Astrocyte of the hippocampus (primary cell): ENCODE measurements at places on chromosomes 16 and 17.
A peak's percentile ranks its signal among the peaks of the same experiment; 100 is the strongest.

- no peak for DNase-seq
These were observed 99.0 kb downstream of the C16orf78 start for GRCh38 chr16:49472598-49472997.

DNA sequence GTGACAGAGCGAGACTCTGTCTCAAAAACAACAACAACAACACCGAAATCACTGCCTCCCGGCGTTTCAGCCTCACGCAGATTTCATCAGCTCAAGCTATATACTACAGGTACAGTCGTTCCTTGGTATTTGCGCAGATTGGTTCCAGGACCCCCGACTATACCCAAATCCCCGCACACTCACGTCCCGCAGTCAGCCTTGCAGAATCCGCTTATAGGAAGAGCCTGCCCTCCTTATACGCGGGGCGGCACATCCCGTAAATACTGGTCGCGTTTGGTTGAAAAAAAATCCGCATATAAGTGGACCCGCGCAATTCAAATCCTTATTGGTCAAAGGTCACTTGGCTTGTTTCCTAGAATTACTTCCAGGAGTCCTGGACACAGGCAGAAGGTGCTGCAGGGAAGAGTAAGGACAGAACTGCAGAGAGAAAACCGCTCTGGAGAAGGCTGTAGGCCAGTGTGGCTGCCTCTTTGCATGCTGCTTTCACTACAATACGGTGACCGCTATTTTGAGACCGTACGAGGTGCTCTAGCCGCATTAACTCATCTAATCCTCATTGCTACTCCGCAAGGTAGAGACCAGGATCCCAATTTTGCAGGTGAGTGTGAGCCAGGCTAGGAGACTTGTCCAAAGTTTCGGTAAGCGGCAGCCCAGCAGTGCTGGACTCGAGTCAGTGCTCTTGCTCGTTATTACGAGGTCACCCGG is 718 bp downstream of the NDUFAB1 start:
- peak; percentile 24 for DNase-seq

DNA sequence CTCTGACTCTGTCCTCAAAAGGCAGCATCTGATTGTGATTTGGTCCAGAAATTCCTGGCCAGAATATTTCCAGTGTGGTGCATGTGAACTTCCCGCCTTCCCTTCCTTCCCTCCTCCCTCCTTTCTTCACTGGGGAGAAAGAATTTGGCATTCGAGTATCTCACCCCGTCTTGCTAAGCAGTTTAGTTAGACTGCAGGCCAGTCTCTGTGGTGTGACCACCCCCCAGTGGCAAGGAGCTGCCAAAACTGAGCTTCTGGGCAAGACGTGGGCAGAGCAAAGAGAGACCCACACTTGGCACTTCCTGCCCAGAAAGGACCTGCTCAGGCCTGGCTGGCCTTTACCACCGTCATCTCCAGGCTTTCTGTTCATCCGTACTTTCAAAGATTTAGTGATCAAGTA is 36.4 kb downstream of the SNX20 start:
- peak; percentile 62 for DNase-seq

DNA sequence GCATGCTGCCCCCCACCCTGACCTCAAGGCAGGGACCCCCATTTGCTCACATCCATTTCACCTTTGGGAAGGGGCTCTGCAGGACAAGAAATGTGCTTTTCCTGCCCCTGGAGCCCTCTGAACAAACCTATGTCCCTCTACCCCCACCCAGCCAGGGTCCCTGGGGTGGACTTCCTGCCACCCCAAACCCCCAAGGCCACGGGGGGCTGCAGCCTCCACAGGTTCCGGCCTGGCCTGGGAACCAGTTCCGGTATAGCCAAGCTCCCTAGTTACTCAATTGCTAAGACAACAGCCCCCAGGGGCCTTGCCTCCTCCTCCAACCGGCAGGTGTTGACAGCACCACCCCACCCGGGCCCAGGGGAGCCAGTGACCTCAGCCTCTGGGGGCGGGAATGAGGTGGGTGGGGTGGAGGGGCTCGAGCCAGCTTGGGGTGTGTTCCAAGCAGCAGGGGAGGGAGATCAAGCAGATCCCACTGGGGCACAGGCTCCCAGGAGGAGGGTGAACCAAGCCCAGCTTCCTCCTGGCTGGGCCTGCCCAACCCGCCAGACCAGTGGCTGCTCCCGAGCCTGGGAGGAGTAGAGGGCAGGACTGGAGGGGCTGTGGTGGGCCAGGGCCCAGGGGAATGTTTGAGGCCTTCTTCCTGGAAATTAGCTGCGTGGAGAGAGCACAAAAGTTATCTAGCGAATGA is 6.6 kb downstream of the PNMT start:
- DNase-seq = no peak

- no peak for DNase-seq
These were observed 216.4 kb upstream of the CIBAR2 start for GRCh38 chr16:85328676-85329058.

GRCh38 chr17:45906237-45906636 is 11.9 kb downstream of the MAPT start:
- DNase-seq = no peak
